SIG-M5 (cell line): ENCODE measurements at places on chromosomes 1 and 21.

- no peak for DNase-seq
These were observed 32.9 kb downstream of the GPA33 start for GRCh38 chr1:167057241-167057688.

- no peak for DNase-seq
These were observed 108.7 kb downstream of the KCNJ15 start for GRCh38 chr21:38365521-38365920.

DNA sequence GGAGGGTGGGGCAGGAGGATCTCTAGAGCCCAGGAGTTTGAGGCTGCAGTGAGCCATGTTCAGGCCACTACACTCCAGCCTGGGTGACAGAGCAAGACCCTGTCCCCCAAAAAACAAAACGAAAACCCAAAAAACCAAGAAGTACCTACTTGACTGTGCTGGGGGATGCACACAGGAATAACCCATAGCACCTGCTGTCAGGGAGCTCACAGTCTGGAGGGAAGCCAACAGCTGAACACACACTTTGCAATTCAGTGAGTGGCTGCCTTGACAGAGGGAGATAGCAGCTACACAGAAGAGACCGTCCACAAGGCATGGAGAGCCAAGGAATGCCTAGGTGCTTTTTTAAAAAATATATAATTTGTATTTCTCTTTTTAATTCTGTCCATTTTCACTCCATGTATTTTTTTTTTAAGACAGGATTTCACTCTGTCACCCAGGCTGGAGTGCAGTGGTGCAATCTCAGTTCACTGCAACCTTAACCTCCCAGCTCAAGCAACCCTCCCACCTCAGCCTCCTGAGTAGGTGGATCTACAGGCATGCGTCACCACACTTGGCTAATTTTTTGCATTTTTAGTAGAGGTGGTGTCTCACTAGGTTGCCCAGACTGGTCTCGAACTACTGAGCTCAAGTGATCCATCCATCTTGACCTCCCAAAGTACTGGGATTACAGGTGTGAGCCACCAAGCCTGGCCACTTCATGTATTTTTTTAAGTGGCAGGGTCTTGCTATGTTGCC, 68.7 kb downstream of the NID1 start:
- no peak for DNase-seq

DNA sequence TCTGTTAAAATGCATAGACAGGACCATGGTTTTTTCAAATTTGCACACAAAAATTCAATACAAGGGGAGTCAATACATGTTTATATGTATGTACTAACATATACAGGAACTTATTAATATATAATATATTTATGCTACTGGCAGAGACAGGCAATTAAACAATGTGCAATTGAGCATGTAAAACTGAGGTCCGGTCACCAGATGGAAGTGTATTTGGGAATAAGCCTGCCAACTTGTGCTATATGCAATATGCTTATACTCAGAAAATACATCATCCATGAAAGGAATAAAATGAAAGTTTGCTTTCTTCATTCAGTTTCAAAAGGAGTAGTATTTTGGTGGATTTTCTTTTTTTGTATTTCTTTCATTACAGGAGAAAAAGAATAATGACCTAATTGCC, 640.2 kb upstream of the CXADR start:
- DNase-seq, result no peak

- no peak for DNase-seq
These were observed 34.7 kb upstream of the C1orf115 start for GRCh38 chr1:220655509-220655908.

DNA sequence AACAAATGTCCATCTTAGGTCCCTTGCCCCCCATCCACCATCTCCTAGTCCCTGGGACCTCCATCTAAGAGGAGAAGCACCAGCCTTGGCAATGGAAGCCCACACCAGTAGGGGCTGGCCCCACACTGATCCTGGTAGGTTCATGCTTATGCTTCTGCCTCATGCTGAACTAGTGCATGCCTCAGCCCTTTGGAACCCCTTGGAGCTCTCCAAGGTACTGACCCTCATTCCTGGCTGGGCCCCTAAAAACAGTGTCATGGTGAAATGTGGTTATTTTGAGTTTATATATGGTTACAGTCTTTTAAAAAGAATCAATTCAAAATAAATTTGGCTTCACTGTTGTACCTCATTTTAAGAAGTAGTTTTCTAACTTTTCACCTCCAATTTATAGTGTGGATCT, 108.3 kb downstream of the HIVEP3 start:
- no peak for DNase-seq

DNA sequence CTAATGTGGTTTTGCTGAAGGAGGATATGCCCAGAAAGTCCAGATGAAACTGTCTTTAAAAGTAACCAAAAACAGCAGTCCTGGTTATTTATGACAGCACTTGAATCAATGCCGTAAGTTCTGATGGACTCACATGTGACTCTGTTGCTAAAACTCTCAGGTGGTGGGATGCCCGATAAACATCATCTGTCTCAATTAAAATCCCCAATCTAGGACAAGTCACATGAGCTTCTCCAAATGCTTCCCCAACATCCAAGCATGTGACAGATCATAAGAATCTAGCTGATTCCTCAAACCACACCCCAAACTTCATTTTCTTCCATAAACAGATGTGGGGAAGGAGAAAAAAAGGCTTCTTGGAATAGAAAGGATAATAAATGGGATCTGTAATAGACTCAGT, 786 bp upstream of the CTSK start:
- no peak for DNase-seq

DNA sequence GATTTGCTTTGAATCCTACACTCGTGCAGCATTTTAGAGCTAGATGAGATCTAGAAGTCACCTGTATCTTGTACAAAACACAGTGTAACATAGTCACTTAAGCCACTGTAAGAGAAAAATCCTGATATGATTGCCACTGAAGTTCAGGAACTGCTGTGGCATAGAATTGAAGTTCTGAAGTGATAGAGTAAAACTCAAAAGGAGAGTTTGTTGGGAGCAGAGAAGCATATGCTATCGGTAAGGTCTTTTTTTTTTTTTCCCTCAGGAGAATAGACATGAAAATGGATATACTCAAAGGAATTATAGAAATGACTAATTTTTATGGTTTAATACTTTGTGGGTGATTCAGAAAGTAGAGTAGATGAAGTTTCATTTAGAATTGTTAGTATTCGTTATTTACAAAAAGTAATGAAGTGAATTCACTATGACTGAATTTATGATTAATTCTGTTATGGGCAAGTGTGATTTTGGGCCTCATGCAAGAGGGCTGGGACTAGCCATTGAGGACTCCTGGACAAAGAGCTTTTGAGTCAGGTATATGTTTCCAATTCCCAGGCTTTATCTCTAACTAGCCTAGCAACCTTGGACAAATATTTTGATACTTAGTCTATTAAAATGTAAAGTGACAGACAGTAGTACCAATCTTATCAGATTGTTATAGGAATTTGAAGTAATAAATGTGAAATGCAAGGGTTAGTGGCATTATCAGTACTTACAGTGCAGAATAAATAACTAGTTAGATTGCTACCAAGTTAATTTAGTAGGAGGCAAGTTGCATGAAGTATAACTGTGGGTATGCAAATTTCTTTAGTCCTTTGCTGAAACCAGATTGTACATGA, 3.1 kb downstream of the KCTD3 start:
- DNase-seq, result no peak

DNA sequence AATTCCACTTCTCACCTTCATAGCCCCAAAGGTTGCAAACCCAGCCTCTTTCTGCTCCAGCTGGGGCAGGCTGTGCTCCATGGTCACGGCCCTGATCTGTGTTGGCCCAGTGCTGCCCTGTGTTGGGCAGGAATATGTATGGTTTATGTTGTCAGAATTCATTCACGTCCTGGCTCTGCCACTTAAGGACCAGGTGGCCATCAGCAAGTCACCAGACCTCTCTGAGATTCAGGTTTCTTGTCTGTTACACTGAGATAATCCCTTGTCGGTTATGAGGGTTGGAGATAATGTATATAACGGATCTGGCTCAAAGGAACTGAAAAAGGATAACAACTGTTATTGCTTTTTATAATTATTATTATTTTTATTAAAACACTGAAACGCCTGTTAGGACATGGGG, 39.1 kb upstream of the SELENON start:
- DNase-seq, result no peak

DNA sequence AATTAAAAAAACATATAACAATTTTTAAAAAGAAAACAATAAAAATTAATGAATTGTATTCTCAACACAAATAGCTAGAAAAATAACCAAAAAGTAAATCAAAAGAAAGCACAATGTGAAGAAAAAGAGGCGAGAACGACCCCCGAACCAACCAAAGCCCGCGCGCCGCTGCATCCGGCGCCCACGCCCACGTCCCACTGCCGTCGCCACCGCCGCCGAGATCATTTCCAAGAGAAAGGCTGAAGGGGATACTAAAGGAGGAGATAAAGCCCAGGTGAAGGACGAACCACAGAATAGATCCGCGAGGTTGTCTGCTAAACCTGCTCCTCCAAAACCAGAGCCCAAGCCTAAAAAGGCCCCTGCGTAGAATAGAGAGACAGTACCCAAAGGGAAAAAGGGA, 11.8 kb upstream of the ABCB10 start:
- DNase-seq, result no peak

GRCh38 chr1:8315573-8316475, 2.1 kb upstream of the SLC45A1 start:
- DNase-seq, result no peak

- DNase-seq, result no peak
These were observed 15.0 kb upstream of the SDC3 start for GRCh38 chr1:30923597-30923996.
